ENCODE measurements at places on chromosomes 6 and 20.

DNA sequence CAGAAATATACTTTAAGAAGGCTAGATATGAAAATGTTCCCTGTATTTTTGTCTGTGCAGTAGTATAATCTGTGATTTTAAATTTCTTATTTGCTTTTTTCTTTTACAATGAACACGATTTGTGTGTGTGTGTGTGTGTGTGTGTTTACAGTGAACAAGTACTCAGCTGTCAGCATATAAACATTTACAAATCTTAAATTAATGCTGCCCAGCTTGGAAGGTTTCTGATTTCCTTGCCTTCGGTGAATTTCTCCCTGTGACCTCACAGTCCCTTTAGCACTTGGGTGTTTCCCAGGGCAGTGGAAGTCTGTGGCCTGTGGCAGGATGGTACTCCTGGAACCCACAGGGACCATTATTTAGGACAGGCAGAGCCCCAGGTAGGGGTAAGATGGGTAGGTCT is 37.6 kb downstream of the TXLNB start:
- H3K4me3 ChIP-seq: no peak overlapping the region
- H3K27me3 ChIP-seq: no peaks in the 10 kb centered on the region
- DNase-seq: no peak
- no peaks in the 10 kb centered on the region for H3K4me1 ChIP-seq

DNA sequence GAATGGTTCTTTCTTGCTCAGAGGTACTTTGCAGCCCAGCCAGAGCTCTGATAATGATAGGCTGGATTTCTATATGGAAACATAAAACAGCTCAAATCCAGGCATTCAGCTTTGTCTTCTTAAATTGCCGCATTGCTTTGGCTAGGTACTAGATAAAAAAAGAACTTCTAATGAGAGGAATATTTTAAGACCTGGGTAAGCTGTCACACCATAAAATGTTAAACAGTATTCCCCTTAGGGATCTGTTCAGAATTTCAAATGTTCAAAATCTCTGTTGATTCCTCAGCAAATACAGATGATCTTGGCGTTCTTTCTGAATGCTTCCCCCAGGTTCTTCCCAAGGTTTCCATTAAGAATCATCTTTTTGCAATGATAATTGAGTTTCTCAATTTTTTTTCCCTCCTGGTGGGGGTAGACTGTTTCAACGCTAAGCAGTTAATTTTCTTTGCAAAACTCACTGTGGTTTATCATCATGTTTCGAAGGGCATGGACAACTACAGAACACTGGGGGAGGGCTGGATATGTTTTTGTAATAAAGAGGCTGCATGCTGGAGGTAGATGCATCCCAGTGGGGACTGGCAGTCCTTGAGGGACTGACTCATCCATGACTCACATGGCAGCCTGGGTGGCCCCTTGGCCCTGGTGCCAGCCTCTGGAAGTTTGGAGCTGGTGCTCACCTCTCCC is 31.0 kb downstream of the TIAM2 start:
- no peak overlapping the region for H3K4me3 ChIP-seq
- no peaks in the 10 kb centered on the region for H3K36me3 ChIP-seq
- H3K4me1 ChIP-seq: no peaks in the 10 kb centered on the region
- DNase-seq: peak; percentile 68
- no peaks in the 10 kb centered on the region for H3K27me3 ChIP-seq
- H3K27ac ChIP-seq: no peak overlapping the region

DNA sequence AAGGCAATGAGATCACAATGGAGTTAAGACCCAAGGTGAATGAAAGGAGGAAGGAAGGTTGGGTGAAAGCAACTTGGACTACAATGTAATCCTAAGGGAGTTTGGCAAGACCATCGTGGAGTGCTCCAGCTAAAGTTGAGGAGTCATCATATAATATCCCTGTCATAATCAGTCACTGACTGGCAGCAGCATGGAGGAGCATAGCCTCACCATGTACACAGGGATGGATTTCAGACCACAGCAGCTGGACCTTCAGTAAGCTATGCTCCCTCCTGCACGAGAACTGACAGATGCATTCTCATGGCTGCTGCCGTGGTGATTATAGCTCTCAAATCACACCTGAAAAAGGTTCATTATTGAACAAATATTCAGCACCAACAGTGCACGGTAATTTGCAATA is 43.0 kb downstream of the GOPC start:
- no peak overlapping the region for H3K27ac ChIP-seq
- no peaks in the 10 kb centered on the region for H3K27me3 ChIP-seq

GRCh38 chr6:83193747-83194566 is 800 bp downstream of the RWDD2A start:
- no peaks in the 10 kb centered on the region for H3K36me3 ChIP-seq
- peak overlapping the region; percentile 79 for H3K4me3 ChIP-seq
- H3K27me3 ChIP-seq: no peaks in the 10 kb centered on the region
- DNase-seq: peak; percentile 64

DNA sequence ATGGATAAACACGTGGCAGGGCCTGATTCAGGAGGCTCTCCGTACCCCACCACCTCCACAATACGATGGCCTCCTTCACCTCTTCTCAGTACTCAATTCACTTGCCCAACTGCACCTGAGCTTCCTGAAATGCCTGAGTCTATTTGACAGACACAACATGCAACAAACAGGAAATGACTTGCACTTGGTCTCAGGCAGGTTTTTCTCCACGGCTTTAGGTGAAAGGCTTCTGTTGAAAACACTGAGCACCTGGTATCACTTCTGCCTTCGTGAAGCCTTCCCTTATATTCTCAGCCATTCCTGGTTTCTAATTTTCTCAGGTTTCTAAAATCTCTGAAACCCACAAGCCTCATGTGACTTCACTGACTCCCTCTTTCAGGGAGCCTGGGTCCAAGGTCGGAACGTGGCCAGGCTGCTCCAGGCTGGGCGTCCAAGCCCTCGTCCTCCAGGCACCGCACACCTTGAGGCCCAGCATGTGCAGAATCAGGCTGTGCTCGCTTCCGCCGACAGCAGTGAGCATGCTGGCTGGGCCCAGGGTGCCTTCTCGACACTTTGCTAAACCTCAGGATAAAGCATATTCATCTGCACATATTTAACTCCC is 34.7 kb downstream of the TAF4 start:
- H3K4me1 ChIP-seq: peaks cover 31% of the 10 kb centered on the region
- no peaks in the 10 kb centered on the region for H3K36me3 ChIP-seq
- H3K4me3 ChIP-seq: no peak overlapping the region
- H3K27me3 ChIP-seq: no peaks in the 10 kb centered on the region

GRCh38 chr6:132814716-132815570 is 574 bp downstream of the RPS12 start:
- H3K27me3 ChIP-seq: no peaks in the 10 kb centered on the region
- DNase-seq: no peak
- peak overlapping the region; percentile 35 for H3K27ac ChIP-seq
- H3K4me1 ChIP-seq: peaks cover 36% of the 10 kb centered on the region
- H3K36me3 ChIP-seq: no peaks in the 10 kb centered on the region

GRCh38 chr6:25014791-25015560 is 79.2 kb upstream of the RIPOR2 start:
- no peaks in the 10 kb centered on the region for H3K36me3 ChIP-seq
- H3K4me1 ChIP-seq: no peaks in the 10 kb centered on the region
- no peak overlapping the region for H3K4me3 ChIP-seq
- no peaks in the 10 kb centered on the region for H3K27me3 ChIP-seq
- no peak overlapping the region for H3K27ac ChIP-seq
- DNase-seq: no peak

Data from right lobe of liver (tissue), 6 donors.